ENCODE measurements at places on chromosomes 5 and 9.

GRCh38 chr5:135690466-135690865 is 111.7 kb upstream of the CXCL14 start:
- DNase-seq = no peak

- no peak for DNase-seq
Measured at GRCh38 chr5:34007201-34007620, 639 bp downstream of the AMACR start.

- DNase-seq = no peak
Measured at GRCh38 chr5:138650196-138650595, 75.0 kb upstream of the HSPA9 start.

DNA sequence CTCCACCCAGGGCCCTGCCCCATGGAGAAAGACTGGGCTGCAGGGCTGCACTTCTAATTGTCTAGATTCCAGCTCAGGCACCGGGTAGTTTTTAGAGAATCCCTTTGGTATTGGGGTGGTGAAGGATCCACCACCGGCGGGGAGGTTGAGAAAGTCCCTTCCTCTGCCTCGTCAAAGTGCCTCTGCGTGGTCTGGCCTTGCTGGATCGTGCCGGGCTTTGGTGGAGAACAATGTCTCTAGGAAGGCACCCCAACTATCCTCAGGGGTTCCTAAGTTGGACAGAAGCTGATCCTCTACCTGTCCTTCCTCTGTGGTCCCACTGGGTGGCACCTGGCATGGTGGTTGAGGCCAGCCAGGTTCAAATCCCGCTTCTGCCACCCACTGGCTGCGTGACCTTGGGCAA is 7.3 kb upstream of the AMBP start:
- no peak for DNase-seq

GRCh38 chr9:129865668-129866320 is 30.5 kb downstream of the USP20 start:
- DNase-seq = no peak

- DNase-seq = no peak
Measured at GRCh38 chr5:135745897-135746500, 88.5 kb upstream of the SLC25A48 start.

GRCh38 chr9:123562844-123563346 is 206.9 kb downstream of the CRB2 start:
- no peak for DNase-seq

GRCh38 chr9:133677126-133678010 is 41.2 kb downstream of the DBH start:
- DNase-seq = no peak

DNA sequence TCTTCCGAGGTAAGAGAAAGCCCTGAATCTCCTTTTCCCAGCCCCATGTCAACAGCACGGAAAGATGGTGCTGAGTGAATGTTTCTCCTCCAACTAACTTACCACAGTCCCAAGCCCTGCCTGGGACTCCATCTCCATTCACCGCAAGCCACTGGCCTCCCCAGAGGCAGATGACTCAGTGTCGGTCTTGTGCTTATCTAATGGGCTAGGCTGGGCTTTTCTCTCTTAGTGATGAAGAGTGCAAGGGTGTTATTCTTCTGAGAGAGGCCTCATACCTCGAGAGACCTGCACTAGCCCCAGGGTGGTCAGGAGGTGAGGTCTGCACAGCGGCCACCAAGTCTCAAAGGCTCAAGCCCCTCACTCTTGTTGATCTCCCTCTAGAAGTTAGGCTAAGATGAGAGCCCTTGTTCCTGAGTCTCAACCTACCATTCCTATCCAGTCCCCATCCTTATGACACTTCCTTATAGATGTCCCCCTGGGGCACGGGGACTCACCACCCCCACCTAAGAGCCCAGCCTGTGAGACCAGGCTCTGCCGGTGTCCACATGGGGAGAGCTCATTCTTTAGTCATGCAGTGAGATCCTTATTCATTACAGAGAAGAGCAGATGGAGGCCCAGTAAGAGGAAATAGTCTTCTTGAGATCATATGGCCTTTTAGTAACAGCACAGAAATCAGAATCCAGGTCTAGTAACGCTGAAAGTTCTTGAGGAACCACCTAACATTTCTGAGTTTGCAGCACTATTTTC is 127.0 kb downstream of the SAXO1 start:
- DNase-seq = no peak

DNA sequence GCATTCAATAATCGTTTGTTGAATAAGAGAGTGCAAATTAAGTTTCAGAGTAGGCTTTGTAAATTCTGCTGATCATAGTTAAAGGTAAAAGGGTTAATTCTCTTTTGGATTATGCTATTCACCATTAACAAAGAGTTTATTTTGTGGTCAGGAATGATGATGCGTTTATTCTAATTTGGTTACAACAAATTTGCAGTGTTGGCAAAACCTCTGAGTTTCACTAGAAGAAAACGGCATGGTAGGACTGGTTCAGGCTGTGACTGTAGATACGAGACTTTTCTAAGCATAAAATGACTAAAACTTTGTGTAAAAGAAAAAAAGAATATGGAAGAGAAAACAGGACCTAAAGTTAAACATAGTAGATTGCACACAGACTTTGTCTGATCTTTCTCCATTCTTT is 234.7 kb downstream of the TLR4 start:
- DNase-seq = no peak

GRCh38 chr5:107253246-107253645 is 417.5 kb downstream of the EFNA5 start:
- DNase-seq = no peak

DNA sequence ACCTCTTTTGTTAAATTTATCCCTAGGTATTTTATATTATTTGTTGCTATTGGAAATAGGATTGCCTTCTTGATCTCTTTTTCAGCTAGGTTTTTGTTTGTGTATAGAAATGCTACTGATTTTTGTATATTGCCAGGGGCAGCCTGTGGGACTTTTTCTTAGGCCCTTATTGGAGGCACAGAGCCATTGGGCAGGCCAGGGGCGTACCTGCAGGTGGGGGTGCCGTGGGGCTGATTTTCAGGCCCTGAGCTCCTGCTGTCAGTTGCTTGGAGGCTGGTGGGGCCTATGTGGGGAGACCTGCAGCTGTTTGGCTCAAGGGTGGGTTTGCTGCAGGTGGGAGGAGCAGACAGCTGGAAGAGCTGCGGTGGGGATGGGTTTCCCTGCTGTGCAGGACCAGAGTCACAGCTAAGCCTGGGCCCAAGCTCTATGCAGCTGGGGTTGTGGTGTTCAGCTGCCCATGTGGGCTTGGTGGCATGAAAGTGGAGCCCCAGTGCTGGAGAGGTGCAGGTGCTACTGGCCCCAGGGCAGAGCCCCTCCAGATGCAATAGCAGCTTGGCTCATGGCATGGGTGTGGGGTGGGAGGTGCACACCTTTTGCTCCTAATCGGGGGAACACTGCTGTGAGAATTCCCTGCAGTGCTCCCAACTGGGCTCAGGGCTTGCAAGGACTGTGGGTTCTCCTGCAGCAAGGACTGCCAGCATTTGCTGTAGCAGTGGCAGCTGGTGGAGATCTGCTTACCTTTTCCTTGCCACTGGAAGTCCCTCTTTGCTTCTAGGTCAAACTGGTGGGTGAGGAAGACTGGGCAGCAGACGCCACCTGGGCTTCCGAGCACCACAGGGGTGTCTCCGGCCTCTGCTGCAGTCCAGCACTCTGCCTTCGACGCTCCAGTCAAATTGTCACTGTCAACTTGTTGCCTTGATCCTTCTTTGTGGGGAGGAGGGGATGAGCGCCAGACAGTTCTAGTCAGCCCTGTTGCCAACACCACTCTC is 7.6 kb upstream of the CLPTM1L start:
- no peak for DNase-seq

- peak; percentile 58 for DNase-seq
Measured at GRCh38 chr5:124130816-124131215, 615.6 kb downstream of the ZNF608 start.

GRCh38 chr9:128703616-128704355 is 1.5 kb downstream of the PKN3 start:
- no peak for DNase-seq

- no peak for DNase-seq
Measured at GRCh38 chr5:54520438-54520846, 2.9 kb downstream of the SNX18 start.

DNA sequence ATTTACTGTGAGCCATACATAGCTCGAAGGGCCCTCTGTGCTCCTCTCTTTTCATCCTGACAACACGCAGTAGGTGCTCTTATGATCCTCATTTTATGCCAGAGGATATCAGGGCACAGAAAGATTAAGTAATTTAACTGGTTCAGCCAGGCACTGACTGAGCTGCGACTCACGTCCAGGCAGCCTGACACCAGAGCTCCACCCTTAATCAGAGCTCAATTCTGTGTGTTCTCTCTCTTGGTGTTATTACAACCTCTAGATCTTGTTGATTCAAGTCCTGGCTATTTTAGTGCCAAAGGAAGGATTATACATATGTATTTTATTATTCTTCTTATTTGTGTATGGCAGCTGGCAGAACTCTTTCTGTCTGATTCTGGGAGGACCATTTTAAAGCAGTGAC is 59.7 kb downstream of the OSMR start:
- no peak for DNase-seq

DNA sequence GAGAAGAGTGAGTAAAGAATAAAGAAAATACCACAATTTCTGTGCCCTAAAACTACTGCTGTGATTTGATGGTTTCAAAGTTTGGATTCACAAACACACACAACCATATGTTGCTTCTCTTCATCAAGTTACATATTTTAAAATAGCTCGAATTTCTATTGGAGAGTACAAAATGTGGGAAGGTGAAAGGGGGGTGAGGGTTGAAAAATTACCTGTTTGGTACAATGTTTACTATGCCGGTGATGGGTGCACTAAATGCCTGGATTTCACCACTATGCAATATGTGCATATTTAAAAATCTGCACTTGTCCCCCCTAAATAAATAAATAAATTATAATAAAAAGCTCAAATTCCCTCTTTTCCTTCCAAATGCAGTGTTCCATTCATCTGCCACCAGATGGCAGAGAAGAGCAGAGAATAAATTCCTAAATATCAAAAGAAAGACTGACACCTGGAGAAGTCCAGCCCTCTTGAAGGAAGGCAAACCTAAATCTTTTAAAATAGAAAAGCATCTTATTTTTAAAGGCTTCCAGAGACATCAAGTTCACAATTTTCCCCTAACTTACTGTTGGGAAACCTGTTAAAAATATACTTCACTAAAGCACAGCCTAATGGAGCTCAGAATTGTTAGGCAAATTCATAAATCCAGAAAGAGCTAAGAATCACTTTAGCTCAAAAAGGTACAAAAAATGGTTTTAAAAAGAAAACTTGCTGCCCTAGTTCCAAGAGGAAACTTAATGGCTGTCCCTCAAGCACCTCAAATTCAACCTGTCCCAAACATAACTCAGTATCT is 24.8 kb upstream of the HNRNPA0 start:
- DNase-seq = no peak

DNA sequence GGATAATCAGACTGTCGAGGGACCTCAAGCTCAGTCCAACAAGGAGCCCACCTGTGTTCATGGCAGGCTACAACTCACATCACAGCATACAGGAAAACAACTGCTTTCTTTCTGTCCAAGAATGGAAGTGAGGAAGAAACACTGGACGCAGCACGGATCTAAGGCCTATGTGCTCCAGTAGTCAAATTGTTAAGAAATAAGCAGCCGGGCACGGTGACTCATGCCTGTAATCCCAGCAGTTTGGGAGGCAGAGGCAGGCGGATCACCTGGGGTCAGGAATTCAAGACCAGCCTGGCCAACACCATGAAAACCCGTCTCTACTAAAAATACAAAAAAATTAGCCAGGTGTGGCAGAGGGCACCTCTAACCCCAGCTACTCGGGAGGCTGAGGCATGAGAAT is 427.8 kb downstream of the BNC2 start:
- no peak for DNase-seq

- DNase-seq = no peak
Measured at GRCh38 chr9:93479726-93480125, 26.3 kb upstream of the FAM120AOS start.

GRCh38 chr5:145237843-145238242 is 597.3 kb downstream of the PRELID2 start:
- peak; percentile 21 for DNase-seq

DNA sequence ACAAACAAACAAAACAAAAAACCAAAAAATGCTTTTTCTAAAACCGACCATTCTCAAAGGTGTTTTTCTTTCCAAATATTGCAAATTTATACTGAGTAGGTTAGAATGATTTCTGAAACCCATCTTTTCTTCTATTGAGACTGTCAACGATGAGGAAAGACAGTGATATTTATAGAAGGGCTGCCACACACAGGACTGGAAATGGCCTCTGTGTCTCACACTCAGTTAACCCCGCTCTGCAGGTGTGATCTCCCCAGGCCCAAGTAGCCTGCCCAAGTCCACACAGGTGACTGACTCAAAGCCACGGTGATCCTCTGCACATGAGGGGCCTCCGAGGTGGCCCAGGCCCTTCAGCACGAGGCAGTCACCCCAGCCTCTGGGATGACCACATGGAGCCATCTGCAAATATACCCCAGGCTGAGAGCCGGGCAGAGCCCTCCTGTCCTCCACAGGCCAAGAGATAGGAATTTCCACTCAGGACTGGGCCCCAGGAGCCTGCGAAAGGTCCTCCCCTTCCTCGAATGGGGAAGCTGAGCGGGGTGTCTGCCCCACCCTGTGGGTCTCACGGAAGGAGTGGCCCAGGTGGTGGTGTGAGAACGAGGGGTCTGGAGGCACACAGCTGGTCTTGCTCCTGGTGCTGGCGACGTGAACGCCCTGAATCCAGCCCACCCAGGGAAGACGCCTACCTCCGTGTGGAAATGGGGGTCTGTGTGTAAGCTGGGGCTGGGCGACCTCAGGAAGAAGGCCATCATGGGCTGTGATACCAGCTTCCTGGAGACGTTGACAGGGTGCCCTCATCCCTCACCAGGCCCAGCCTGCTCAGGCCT is 53.0 kb upstream of the PHYKPL start:
- no peak for DNase-seq

GRCh38 chr5:171538681-171539080 is 119.2 kb downstream of the FGF18 start:
- DNase-seq = no peak

GRCh38 chr5:6395621-6396020 is 17.3 kb upstream of the MED10 start:
- DNase-seq = no peak

- DNase-seq = no peak
Measured at GRCh38 chr5:163094492-163095180, 342.8 kb upstream of the CCNG1 start.

- DNase-seq = no peak
Measured at GRCh38 chr5:163760498-163760897, 255.1 kb downstream of the MAT2B start.

DNA sequence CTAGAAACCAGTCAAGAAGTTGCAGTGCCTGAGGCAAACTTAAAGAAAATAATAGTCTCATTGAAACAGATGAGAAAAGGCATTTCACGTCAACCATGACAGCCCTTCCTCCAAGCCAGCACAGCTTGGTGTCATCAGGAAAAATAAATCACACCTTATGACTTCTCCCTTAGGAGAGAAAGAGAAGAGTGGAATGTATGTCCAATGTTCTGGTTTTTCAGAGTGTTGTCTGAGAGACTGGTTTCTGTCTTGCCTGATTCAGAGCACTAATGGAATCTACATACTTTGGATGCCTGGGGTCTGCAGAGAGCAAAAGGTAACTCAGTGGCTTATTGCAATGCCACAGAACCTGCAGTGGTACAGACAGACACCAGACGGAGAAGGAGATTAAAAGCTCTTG is 105.5 kb upstream of the PDE4D start:
- no peak for DNase-seq
